Occipital lobe (tissue), 3 donors: ENCODE measurements at places on chromosomes 1 and 21. TPM values are rescaled to one million over a fixed set of nuclear protein-coding genes. Genes with fewer than 3 reads are reported as not detected.

CHRNB2 gene
- 20.4 TPM for total RNA-seq

SPRR1B gene
- total RNA-seq = not detected

LAPTM5 gene
- total RNA-seq = 3.9 TPM

IVL gene
- not detected for total RNA-seq

KIAA0040 gene
- total RNA-seq = 0.47 TPM

CD164L2 gene
- total RNA-seq = not detected

CR1L gene
- total RNA-seq = 0.16 TPM

HCRTR1 gene
- 1.1 TPM for total RNA-seq

CFHR5 gene
- total RNA-seq = not detected

TMEM82 gene
- not detected for total RNA-seq

SIPA1L2 gene
- total RNA-seq = 36.7 TPM

ANKRD65 gene
- total RNA-seq = 1.4 TPM

RAB4A gene
- 46.5 TPM for total RNA-seq

RPE65 gene
- 0.16 TPM for total RNA-seq

ODF2L gene
- total RNA-seq = 100 TPM

KCNAB2 gene
- total RNA-seq = 5.1 TPM

IFI44 gene
- total RNA-seq = 57.1 TPM

RSPH1 gene
- 0.16 TPM for total RNA-seq

MTX1 gene
- 15.3 TPM for total RNA-seq

SLC35F3 gene
- total RNA-seq = 0.78 TPM

SLAMF9 gene
- total RNA-seq = not detected

CRABP2 gene
- 3.1 TPM for total RNA-seq

GLIS1 gene
- not detected for total RNA-seq

SLAMF6 gene
- not detected for total RNA-seq

VCAM1 gene
- total RNA-seq = 24.3 TPM
